T-helper 1 cell treated with Interleukin-12 subunit alpha and Interleukin-12 subunit beta and Interleukin-4 antibody, amounts not matched to agents 30 ng/mL and 1 ng/mL, for 36 hours (primary cell): ENCODE measurements at places on chromosomes 5 and 9. TPM values are rescaled to one million over a fixed set of nuclear protein-coding genes. Genes with fewer than 3 reads are reported as not detected.

SCGB3A2 gene
- total RNA-seq = not detected in 2 replicates

HMCN2 gene
- not detected in 2 replicates for total RNA-seq

PRUNE2 gene
- 0.83 and 1.6 TPM in 2 replicates for total RNA-seq

PCDHA13 gene
- total RNA-seq = not detected in 2 replicates

BTNL9 gene
- not detected in 2 replicates for total RNA-seq
